ENCODE measurements at places on chromosomes 6 and 20.

GRCh38 chr6:31965700-31966099 lies 6.2 kb downstream of the DXO start:
- no peak for DNase-seq

DNA sequence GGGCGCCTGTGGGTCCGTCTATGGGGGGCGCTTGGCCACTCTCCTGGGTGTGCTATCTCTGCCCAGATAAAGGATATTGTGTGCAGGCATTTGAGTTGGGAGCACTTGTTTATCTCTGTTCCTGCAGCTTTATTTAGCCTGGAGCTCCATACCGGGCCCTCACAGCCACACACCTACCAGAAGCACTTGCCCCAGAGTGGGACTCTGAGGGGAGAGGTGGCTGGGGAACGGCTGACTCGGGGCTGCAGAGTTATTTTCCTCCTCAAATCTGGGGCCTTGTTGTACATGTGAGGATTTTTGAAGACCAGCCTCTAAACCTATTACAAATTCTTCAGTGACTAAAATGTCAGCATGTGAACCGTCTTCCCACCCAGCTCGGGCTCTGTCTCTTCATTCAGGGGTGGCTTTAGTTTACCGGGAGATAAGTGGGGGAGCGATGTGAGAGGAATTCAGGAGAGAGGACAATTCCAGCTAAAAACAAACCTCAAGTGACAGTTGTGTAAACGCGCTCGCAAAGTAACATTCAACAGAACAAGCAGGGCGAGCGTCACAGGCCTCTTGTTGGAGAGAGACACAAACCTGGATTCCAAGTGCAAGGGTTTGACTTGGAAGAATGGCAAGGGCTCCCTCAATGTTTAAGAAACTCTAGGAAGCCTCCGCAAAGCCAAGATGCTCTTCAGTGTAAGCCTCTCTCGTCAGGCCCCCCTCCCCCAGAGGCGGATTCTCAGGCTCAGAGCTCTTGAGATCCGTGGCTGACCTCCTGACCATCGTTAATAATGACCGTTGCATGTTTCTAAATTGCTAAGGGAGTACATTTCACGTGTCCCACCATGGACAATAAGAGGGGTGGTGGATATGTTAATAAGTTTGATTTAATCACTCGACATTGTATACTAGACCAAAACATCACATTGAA lies 548.9 kb downstream of the QKI start:
- DNase-seq = no peak

DNA sequence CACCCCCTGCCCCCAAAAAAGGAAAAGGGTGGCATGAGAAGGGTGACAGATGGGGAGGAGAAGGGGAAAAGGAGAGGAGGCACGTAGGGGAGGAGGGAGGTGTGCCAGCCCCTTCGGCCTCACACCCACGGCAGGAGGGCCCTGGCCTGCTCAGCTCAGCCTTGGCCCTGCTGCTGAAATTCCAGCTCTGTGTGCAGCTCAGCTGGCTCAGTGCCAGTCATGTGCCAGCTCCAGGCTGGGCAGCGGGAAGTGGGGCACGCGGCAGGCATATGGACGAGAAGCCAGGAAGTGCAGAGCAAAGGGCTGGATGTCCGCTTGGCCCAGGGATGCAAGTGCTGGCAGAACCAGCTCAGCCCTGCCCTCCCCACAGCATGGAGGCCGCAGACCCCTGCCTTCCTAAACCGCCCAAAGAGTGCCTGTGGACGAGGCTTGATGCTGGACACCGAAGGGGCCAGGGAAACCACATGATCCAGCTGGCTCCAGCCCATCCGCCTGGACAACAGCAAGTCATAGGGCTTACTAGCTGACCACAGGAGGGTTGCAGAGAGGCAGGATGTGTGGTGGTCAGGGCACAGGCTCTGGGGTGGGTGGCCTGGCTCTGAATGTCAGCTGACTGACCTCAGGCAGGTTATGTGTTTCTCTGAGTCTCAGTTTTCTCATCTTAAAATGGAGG lies 60.2 kb downstream of the NOL4L start:
- no peak for DNase-seq

DNA sequence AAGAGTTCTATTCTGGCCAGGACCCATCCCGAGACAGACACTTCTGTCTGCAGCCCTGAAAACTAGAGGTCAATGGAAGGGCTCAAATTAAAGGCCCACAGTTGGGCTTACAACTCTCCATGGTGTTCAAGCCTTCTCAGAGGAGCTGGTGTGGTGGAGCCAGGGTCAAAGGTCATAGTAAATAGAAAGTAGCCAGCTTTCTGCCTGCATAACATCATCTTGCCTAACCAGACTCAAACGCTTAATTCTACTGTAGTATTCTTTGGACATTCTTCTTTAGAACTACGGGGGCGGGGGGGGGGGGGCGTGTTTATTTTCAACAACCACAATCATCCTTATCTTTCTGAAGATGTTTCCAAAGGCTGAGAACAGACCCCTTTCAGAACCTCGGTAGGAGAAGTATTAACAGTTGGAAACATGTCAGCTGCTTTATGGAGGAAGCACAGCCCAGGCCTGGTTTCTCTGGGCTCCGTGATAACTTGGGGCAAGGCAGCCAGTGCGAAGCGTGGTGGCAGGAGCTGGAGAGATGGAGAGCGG lies 1.5 kb upstream of the RREB1 start:
- DNase-seq = no peak

DNA sequence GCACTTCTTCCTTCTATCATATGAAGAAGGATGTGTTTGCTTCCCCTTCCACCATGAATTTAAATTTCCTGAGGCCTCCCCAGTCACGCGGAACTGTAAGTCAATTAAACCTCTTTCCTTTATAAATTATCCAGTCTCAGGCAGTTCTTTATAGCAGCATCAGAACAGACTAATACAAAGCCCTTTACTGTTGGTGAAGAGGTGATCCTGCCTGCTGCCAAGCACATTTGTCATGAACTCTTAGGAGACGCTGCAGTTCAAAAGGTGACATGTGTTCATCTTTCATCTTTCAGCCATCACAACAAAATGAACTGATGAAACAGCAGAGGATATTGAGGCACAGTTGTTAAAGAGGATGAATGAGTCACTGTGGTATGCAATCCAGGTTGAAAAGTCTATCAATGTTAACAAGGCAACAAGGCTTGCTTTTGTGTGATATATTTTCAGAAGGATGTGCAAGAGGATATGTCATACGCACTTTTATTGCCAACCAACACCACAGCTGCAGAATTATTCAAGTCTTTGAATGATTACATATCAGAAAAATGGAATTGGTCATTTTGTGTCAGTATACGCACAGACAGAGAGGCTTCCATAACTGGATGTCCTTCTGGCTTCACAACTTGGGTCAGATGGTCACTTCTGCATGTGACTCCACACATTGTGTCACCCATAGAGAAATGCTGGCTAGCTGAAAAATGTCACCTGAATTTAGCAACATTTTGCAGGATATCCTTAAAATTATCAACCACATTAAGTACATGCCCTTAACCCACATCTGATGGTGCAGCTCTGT lies 52.4 kb upstream of the PLN start:
- DNase-seq = no peak

DNA sequence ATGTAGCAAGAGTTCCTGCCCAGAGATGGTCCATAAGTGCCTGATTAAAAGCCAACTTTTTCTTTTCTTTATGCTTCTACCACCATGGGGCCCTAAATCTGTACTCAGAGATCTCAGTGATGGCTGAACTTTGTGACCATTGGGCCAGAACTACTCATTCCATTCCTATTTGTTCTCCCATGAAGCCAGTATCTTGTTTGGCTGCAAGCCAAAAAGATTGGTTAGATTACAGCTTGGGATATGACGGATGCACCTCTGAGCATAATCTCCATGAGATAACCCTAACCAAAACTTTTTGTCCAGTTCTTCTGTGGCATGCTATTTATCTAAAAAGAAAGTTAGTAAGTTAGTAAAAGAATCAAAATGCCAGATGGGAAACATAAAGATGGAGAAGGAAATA lies 72.2 kb downstream of the PLCB4 start:
- no peak for DNase-seq

GRCh38 chr20:10626896-10627295 lies 46.9 kb downstream of the JAG1 start:
- DNase-seq = no peak

GRCh38 chr20:48567145-48567544 lies 260.7 kb downstream of the PREX1 start:
- DNase-seq = no peak

GRCh38 chr20:40410028-40410427 lies 279.0 kb downstream of the MAFB start:
- no peak for DNase-seq

DNA sequence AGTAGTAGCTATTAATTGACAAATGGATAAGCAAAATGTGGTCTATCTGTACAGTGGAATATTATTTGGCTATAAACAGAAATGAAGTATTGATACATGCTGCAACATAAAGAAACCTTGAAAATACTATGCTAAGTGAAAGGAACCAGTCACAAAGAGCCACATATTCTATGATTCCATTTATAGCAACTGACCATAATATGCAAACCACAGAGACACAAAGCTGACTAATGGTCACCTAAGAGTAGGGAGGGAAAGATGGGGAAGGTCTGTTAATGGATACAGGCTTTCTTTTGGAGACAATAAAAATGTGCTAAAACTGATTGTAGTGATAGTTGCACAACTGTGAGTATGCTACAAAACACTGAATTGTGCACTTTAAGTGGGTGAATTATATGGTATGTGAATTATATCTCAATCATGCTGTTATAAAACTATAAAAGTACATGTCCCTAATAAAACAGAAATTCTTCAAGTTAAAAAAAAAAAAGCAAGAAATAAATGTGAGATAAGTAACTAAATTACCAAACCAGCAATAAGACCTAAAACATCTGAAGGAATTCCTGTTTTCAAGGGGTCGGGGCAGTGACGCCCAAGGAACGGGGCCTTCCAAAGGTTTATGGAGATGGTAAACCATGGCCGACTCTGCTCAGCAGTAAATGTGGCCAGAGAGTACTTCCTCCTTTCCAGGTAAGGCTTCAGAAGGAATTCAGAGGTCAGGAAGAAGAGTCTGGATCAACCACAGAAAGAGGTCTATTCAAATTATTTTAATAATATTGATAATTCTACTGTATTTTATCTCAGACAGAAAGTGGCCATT lies 75.4 kb downstream of the ARHGAP18 start:
- DNase-seq = no peak

DNA sequence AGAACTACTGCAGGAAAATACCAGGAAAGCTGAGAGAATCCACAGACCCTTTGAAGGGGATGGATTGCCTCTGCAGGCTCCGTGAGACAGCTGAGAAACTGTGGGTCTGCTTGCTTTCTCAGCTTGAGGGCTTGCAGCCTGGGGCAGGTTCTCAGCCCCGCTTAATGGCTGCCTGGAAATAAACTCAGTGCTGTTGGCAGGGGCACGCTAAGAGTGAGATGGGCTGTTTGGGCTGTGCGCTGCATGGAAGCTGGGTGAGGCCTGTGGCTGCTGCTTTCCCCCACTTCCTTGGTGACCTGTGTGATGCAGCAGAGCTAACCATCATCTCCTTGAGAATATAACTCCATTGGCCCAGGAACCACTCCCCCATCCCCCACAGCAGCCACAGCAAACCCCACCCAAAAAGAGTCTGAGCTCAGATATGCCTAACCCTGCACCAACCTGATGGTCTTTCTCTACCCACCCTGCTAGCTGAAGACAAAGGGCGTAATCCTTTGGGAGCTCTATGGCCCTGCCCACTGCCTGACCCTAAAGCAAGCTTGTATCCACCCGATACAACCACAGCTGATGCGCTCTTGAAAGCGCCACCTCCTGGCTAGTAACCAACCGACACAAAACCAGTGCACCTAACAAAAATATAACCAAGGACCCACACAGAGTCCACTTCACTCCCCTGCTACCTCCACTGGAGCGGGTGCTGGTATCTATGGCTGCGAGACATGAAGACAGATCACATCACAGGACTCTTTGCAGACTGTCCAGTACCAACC lies 800.6 kb upstream of the MAP3K7 start:
- no peak for DNase-seq

- DNase-seq = no peak
These were observed 37.6 kb upstream of the MPC1 start for GRCh38 chr6:166420351-166420750.

DNA sequence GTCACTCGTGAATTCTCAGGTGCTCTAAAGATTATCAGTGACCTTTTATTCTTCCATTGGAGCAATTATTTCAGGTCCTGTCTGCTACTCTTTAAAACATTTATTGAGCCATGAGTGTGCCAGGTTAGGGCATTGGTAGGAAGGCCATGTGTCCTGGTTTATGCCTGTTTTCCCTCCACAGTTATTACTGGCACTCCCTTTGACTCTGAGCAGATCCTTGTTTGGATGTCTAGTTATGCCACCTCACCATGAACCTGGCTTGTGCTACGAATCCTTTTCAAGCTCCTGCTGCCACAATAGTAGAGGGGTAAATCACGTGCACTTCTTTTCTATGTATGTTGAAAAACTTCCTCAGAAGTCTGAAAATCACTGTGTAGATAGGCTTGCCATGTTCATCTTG lies 27.4 kb downstream of the CRYBG1 start:
- DNase-seq = no peak

- DNase-seq = no peak
These were observed 89.5 kb downstream of the ZMYND8 start for GRCh38 chr20:47266847-47267515.

DNA sequence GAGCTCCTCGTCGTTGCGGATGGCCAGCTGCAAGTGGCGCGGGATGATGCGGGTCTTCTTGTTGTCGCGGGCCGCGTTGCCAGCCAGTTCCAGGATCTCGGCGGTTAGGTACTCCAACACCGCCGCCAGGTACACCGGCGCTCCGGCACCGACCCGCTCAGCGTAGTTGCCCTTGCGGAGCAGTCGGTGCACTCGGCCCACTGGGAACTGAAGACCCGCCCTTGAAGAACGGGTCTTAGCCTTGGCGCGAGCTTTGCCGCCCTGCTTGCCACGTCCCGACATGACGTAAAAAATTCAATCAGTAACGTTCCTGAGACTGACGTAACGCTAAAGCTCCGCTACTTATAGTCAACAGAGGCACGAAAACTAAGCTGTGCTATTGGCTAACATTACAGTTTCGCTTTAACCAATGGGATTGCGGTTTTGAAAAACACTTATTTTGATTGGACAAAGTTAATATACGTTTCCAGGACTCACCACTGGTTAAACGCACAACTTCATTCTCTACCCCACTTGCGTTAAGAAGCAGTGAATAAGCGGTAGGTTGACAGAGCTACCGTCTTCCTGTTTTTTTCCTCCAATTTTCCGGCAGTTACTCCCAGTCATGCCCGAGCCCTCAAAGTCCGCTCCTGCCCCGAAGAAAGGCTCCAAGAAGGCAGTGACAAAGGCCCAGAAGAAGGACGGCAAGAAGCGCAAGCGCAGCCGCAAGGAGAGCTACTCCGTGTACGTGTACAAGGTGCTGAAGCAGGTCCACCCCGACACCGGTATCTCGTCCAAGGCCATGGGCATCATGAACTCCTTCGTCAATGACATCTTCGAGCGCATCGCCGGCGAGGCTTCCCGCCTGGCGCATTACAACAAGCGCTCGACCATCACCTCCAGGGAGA lies 73.9 kb downstream of the OR2B2 start:
- DNase-seq = peak; percentile 68

- DNase-seq = no peak
These were observed 93.7 kb downstream of the KCNB1 start for GRCh38 chr20:49388744-49389143.

DNA sequence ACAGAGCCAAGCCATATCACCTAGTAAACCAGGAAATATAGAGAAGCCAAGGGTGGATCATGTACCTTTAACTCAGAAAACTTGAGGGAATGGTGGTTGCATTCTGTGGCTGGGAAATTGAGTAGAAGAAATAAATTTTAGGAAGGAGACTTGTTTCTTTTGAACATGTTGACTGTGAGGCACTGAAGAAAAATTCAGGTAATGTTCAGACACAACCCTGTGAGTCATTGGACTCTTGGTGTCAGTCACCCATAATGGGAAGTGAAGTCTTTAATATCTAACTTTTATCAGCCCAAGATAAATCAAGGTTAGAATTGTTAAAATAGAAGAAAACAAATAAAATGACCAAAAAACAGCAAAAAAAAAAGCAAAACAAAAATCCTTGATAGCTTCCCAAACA lies 98.8 kb upstream of the GRIK2 start:
- no peak for DNase-seq

All from activated naive CD4-positive, alpha-beta T cell (primary cell).